MG63 (cell line): ENCODE measurements at places on chromosomes 6 and 20. TPM values are rescaled to one million over a fixed set of nuclear protein-coding genes. Genes with fewer than 3 reads are reported as not detected.
A peak's percentile ranks its signal among the peaks of the same experiment; 100 is the strongest.

The ERVFRD-1 gene
- total RNA-seq: not detected in 2 replicates

The C6orf132 gene
- 0.07 and 0.17 TPM in 2 replicates for total RNA-seq

DNA sequence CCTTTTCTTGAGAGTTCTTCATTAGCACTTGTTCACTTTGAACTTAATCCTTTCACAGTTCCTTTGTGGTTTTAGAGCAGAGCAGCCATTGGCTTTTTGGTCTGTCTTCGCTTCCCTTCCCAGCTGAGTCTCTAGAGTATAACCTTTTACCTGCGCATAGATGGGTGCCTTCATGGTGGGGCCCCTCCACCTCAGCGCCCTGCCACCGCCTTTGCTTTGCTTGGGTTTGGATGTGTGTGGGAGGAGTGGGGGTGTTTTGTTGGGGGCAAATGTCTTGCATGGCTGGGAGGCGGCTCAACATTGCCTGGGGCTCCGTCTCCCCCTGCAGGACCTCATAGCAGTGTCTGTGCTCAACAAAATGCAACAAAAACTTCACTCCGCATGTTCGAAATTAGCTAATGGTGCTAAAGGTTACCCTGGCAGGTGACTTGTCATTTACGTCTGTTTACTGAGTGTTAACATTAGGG lies 11.9 kb downstream of the PYGB start:
- no peak for DNase-seq

- DNase-seq: peak; percentile 27
These were observed 106.5 kb downstream of the ATP9A start for GRCh38 chr20:51661609-51662178.
